ENCODE measurements at places on chromosomes 2 and 18.

DNA sequence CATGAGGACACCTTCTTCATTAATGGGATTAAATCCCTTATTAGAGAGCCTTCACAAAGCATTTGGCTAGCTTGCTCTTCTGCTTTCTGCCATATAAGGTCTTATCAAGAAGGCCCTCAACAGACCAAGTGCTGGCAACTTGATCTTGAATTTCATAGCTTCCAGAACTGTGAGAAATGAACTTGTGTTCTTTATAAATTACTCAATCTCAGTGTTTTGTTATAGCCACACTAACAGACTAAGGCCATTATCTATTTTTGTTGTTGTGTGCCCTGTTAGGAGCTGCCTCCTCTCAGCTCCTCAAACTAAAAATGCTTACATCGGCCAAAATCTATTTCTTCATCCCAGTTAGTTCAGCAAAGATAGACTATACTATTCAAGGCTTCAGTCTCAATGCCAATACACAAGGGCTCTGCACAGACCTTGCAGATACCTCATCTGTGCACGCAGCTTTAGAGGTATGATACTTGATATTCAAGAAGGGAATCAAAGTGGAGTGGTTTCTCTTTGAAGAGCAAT lies 182.9 kb downstream of the GPD2 start:
- DNase-seq, result no peak

GRCh38 chr2:118817469-118817868 lies 30.0 kb downstream of the EN1 start:
- no peak for DNase-seq

DNA sequence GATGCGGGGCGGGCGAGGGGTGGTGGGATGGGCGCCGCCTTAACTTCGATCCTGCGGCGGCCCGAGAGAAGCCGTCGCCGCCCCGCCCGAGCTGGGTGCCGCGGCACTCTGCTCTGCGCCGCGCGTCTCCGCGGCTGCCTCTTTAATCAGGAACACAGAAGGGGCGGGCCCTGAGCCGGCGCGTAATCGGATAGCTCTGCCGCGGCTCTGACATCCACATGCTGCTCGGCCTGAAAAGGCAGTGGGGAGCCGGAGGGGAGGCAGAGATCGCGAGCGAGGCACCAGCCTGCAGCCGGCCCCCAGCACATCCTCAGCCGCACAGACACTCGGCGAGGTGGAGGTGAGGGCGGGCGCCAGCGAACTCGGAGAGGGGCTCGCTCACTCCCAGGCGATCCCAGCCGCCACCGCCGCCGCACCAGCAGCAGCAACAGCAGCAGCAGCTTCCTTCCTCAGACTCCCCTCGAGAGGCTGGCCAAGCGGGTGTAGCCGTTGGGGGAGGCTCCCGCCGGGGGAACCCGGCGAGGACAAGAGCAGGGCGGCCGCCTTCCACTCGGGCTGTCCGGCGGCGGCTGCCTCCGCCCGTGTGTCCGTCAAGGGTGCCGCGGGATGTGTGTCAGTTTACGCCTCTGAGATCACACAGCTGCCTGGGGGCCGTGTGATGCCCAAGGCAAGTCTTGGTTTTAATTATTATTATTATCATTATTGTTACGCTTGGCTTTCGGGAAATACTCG lies at the start of gene NRP2:
TSS of gene NRP2 (plus strand) at position 263 of the 732 bp plus-strand sequence. CDS start 790 bp downstream, outside the sequence.
- peak; percentile 6 for DNase-seq

GRCh38 chr18:34746614-34747013 lies 36.5 kb downstream of the DTNA start:
- no peak for DNase-seq

DNA sequence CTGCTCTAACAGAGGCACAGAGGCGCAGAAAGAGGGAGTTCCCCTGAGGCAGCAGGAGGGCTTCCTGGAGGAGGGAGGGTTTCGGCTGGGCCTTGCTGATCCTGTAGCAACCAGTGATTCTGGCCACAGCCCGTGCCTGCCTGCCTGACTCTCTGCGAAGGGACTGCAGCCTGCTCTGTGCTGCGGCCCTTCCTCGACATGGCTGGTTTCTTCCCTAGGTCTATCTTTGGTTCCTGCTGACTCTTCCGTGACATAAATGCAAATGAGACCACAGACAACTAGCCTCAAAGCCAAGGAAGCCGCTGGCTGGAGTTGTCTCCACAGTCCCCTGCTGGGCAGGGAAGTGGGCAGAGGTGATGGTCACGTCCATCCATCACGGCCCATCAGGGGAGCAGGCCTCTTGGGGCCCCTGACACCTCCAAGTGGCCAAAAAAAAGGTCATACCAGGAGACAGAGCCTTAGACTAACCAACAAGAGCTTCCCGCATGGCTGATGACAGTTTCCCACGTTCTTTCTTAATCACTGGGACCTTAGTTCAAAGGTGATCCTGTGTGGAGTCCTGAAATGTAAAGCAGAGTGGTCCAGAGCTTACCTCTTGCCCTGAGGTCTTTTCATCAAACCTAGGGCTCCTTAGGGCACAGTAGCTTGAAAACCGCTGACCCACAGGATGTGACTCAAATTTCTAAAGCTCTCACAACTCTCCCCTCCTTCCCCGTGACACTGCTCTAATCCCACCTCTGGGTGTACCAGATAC lies 55.3 kb downstream of the HS1BP3 start:
- no peak for DNase-seq

- DNase-seq, result no peak
Measured at GRCh38 chr2:26292646-26293045, 47.9 kb downstream of the HADHB start.

- DNase-seq, result no peak
Measured at GRCh38 chr18:78627551-78628346, 351.9 kb upstream of the SALL3 start.

- DNase-seq, result no peak
Measured at GRCh38 chr2:38375696-38376345, 1.3 kb downstream of the ATL2 start.

GRCh38 chr2:126933711-126934091 lies 35.0 kb downstream of the TEX51 start:
- no peak for DNase-seq

All from CD4-positive, alpha-beta T cell treated with Interleukin-4 for 4 hours (primary cell).